ENCODE measurements at places on chromosomes 7 and 10.

- DNase-seq = no peak
Measured at GRCh38 chr7:115210552-115210951, 288.7 kb downstream of the MDFIC start.

GRCh38 chr10:29857843-29858701 is 201.3 kb downstream of the JCAD start:
- DNase-seq = no peak

DNA sequence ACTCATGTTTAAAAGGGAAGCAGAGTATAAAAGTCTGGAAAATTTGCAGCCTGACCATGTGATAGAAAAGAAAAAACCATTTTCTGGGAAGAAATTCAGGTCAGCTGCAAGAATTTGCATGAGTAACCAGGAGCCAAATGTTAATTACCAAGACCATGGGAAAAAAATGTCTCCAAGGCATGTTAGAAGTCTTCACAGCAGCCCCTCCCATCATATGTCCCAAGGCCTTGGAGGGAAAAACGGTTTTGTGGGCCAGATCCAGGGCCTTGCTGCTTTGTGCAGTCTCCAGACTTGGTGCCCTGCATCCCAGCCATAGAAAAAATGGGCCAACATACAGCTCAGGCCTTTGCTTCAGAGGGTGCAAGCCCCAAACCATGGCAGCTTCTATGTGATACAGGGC is 1019.6 kb upstream of the SORCS1 start:
- no peak for DNase-seq

DNA sequence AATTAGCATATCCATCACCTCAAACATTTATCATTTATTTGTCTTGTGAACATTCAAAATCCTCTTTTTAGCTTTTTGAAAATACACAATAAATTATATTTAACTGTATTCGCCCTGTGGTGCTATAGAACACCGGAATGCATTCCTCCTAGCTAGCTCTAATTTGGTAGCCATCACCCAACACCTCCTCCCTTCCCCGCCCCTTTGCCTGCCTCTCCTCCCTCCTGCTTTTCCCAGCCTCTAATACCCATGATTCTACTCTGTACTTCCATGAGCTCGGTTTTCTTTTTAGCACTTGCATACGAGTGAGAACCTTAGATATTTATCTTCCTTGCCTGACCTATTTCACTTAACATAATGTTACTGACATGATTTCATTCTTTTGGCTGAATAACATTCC is 80.1 kb downstream of the ANKRD26 start:
- DNase-seq = no peak

DNA sequence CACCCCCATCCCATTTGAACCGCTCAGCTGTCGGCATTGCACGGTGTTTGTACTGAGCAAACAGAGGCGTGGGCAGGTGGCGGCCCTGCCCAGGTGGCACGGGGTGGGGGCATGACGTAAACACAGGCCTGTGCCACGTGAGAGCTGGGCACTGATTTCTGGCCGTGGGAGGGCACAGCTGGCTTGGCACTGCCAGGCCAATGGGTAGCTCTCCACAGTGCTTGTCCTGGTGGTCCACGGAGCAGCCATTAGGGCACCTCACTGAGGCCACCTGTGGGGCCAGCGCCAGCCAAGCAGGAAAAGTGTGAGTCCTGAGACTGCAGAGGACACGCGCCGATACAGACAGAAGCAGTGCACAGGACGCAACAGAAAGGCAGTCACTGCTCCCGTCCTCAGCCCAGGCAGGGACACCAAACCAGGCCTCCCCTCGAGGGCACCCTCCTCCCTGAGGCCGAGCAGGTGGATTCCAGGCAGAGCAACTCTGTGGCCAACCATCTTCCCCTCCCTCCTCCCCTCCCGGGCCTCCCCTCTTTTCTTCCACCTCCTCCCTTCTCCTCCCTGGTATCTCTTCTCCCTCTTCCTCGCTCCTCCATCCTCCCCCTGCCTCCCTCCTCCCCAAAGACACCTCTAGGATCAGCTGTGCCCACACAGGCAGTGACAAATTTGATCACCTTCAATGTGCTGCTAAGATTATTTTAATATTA is 258.7 kb downstream of the ELFN1 start:
- no peak for DNase-seq

GRCh38 chr7:26005683-26006410 is 146.2 kb upstream of the NFE2L3 start:
- no peak for DNase-seq

- no peak for DNase-seq
Measured at GRCh38 chr10:118926903-118927302, 102.6 kb upstream of the NANOS1 start.

- DNase-seq = no peak
Measured at GRCh38 chr7:7190142-7190541, 7.8 kb downstream of the C1GALT1 start.

- DNase-seq = no peak
Measured at GRCh38 chr7:44491229-44491628, 771 bp upstream of the NUDCD3 start.

DNA sequence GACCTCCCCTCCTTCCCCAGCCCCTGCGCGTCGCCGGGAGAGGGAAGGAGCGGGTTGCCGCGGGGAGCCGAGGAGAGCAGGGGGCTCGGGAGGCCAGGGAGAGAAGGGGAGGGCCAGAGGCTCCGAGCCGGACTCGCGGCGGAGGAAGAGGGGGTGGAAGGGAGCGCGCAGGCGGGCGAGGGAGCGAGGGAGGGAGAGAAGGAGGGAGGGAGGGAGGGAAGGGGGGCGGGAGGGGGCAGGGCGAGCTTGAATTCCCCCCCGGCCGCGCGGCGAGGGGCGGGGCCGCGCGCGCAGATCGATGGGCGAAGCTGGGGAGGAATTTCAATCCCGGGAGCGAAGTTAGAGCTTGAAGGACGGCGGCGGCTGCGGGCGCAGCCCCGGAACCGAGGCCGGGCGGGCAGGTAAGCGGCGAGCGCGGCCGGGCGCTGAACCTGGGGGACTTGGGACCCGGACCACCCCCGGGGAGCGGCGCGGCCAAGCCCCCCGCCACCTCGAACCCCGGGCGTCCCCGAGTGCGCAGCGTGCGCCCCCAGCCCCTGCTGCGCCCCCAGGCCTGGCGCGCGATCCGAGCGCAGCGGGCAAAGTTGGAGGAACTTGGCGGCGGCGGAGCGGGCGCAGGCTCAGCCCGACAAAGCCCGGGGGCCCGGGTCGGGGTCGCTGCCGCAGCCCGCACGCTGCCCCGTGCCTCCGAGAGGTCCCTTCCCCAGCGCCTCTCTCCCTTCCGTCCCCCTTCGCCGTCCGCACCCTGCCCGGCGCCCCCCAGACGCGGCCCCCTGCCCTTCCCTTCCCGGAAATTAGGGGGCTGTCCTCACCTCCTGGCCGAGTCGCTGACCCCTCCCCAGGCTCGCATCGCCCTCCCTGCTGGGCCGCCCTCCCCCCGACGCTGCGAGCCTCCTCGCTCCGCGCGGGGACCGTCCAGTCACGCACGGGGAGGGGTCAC is at the start of gene ELFN1:
ELFN1 (plus strand) TSS at position 324 of the 940 bp plus-strand sequence. CDS start 74,320 bp downstream, outside the sequence.
- no peak for DNase-seq

- DNase-seq = no peak
Measured at GRCh38 chr7:156927571-156928405, 21.7 kb upstream of the NOM1 start.

- DNase-seq = no peak
Measured at GRCh38 chr7:97971120-97971989, 18.6 kb downstream of the OCM2 start.

- DNase-seq = peak; percentile 59
Measured at GRCh38 chr10:72340510-72341261, 14.0 kb downstream of the DNAJB12 start.

- DNase-seq = no peak
Measured at GRCh38 chr10:85124603-85125051, 796.2 kb downstream of the CCSER2 start.

DNA sequence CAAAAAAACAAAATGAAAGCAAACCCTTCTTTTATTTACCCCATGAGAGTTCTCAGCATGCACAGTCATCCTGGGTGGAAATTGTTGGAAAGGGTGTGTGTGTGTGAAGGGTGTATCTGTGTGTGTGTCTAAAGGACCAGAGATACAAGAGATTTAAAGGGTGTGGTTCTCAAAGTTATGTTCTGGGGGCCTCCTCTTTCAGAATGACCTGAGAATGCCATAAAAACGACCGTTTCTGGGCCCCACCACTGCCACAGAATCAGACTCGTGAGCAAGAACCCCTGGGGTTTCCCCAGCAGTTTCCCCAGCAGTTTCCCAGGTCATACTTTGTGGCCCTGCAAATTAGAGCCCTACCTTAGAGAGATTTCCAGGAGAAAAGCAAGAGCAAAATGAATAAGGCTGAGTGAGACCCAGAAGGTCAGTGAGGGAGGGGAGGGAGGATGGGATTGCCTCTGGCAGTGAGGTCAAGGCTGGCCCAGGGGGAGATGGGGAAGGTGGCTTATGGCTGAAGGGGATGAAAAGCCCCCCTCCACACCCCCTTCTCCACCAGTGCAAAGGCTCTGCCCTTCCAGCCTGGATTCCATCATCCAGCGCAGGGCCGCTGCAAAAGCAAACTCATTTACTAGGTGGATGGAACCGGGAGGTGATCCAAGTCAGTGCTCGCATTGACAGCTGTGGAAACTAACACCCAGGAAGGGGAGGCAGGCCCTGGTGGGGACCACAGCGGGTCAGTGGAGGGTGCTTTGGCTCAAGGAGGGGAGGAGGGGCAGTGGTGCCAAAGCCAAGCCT is 10.2 kb downstream of the PYROXD2 start:
- DNase-seq = no peak

DNA sequence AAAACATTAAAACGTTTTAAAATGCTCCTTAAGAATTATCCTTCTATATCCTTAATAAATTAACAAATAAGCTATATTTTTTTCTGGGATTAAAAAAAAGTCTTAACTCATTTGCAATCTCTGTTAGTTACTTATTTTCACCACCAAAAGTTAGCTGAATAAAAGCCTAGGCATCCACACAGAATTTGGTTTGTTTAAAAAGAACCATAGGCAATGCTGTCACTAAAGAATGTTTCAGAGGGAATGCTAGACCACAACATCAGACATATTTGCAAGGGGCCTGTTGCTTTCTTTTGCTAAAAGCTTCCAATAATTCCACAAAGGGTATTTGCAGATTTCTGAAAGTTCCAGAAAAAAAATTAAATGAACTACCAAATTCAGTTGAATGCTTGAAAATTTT is 244.2 kb downstream of the POU6F2 start:
- no peak for DNase-seq

DNA sequence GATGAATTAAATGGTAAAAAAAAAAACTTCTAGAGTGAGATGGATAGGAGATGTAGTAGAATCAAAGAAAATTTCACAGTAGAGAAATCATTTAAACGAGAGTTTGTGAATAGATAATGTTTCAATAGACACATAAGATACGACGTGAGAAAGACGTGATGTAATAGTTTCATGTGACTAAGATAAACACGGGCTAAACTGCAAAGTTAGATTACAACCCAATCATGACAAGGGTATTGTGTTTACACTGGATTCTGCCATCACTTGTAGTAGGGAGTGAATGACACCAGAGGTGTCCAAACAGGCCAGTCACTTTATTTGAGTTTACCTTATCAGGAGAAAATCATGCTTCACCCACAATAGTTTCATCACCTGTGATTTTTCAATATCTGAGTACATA is 21.6 kb downstream of the SEMA3D start:
- DNase-seq = no peak

DNA sequence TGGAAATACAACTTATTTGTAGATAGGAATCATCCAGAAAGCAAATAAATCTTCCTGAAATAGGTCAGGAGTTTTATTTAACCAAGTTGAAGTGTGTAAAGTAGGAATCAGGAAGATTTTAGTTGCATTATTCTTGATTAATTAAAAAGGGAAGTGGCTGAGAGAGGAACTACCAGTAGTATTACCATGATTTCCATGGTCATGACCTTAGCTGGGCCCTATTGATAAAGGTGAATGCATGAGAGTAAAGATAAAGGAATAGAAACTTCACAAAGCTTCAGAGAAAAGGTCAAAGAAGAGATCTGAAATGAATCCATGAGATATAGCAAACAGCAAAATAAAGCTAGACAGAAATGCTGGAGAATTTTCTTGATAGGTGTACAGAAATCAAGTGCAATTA is 46.2 kb upstream of the DLX6 start:
- DNase-seq = no peak

- no peak for DNase-seq
Measured at GRCh38 chr10:85045046-85045445, 716.7 kb downstream of the CCSER2 start.

- DNase-seq = no peak
Measured at GRCh38 chr10:69969977-69970376, 82.7 kb upstream of the MACROH2A2 start.

- no peak for DNase-seq
Measured at GRCh38 chr7:151601521-151602305, 82.0 kb upstream of the RHEB start.

DNA sequence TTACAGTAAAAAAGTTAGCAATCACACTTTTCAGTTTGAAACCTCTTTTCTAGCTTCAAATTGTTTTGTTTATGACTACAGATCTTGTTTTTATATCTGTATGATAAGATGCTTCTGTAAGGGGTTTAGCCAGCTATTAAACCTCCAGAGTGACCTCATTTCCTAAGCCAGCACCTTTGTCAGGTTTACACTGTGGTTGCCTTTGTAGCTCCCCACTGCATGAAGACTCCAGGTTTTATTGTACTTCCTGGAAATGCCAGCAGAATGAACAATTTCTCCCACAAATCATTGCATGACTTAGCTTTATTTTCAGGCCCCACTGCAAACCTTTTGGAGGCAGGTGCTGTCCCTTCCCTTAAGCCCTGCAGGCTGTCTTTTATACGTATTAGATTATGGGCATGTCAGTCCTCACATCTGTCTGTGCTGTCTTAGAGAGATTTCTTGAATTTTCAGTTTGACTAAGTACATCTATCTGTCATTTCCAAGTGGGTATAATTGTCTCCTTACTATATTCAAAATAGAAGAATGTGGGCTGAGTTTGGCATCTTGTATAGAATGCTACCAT is 8.2 kb upstream of the AGR3 start:
- DNase-seq = no peak

- no peak for DNase-seq
Measured at GRCh38 chr10:116105264-116105663, 167.7 kb downstream of the GFRA1 start.

GRCh38 chr7:108246227-108246837 is 116.2 kb upstream of the LAMB4 start:
- no peak for DNase-seq

- no peak for DNase-seq
Measured at GRCh38 chr7:128453836-128454804, 1.6 kb upstream of the HILPDA start.

GRCh38 chr7:99011706-99012404 is 132.1 kb downstream of the SMURF1 start:
- DNase-seq = no peak

- DNase-seq = no peak
Measured at GRCh38 chr7:139626817-139627216, 103.3 kb downstream of the CLEC2L start.

DNA sequence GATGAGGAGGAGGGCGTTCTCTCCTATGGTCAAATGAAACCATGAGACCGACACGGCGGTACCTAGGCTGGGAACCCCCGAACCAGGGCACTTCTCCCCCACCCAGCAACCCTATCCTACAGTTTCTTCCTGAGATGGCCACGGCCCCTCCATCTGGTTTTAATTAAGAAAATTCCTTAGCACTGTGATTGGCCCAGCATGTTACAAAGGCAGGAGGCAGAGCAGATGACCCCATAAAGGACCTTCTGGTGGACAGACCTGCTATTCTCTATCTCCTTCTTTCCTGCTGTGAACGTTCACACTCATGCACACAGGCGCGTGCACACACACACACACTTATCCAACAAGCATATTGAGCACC is 129.4 kb downstream of the RGS10 start:
- no peak for DNase-seq
